HT1080 (cell line): ENCODE measurements at places on chromosomes 1 and 21.
A peak's percentile ranks its signal among the peaks of the same experiment; 100 is the strongest.

DNA sequence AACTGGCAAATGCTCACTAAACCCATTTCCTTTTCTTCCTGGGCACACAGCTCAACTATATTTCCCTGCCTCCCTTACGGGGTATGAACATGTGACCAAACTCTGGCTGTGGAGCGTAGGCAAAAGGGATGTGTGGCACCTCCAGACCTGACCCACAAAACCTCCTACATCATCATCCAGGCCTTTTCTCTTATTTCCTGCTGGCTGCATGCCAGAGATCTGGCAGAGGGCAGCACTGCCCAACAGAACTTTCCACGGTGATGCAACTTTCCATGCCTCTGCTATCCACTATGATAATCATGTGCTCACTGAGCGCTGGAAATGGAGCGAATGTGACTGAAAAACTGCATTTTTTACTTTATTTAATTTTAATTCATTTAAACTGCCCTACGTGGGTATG is 99.6 kb upstream of the CACNA1E start:
- DNase-seq: peak; percentile 23

DNA sequence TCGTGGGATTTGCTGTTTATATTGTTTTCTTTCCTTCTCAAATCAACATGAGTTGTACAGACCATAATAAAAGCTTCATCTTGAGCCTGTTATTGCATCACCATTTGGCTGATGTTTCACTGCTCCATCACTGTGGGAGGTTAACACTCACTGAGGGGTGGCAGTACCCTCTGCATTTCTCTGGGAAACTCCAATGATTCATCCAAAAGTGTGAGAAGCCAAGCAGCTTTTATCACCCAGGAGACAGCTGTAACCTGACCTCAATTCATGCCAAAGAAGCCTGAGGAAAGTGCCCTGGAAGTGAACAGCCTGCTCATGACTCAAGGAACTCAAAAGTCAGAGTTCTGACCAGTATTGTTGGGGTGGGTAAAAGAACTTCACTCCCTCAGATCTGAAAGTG is 84.1 kb downstream of the GPR88 start:
- peak; percentile 99 for DNase-seq

DNA sequence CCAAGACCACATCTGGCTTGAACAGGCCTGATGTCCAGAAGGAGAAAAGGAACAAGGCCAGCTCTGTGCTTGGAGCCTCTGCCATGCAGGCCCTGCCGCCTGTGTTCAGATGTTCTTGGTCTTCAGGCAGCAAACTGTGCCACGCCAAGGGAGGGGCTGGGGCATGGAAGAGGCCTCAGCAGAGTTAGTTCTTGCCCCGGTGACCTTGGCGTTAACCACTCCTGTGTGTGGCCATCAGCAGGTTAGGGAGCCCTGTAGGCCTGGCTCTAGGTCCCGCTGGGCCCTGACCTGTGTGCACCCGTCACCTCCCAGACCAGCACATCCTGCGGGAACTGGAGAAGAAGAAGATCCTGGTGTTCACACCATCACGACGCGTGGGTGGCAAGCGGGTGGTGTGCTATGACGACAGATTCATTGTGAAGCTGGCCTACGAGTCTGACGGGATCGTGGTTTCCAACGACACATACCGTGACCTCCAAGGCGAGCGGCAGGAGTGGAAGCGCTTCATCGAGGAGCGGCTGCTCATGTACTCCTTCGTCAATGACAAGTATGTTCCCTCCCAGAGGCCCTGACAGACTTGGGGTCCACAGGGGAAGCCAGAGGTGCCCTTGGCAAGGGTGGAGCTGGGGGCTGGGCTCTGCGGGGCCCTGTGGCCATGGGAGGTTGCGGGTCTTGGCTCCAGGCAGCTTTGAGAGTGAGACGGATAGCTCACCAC is 7.1 kb downstream of the ZC3H12A start:
- no peak for DNase-seq

DNA sequence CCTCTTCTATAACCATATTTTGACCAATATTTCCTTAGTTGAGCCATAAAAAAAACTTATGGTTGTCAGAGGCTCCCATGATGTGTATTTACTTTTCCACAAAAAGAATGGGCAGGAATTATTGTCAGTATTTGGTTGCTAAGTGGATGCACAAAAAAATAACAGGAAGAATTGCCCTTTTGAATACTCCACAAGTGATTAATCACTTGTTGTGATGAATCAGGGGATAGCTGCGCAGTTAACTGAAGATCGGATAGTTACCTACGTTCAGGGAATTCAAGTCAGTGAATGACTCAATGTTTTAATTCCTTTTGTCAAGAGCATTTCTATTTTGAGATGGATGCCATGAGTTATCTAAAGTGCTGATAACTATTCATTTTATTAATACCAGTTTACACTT is 785.2 kb upstream of the B3GALT2 start:
- peak; percentile 91 for DNase-seq

GRCh38 chr1:64309431-64309831 is 106.0 kb downstream of the UBE2U start:
- DNase-seq: no peak

DNA sequence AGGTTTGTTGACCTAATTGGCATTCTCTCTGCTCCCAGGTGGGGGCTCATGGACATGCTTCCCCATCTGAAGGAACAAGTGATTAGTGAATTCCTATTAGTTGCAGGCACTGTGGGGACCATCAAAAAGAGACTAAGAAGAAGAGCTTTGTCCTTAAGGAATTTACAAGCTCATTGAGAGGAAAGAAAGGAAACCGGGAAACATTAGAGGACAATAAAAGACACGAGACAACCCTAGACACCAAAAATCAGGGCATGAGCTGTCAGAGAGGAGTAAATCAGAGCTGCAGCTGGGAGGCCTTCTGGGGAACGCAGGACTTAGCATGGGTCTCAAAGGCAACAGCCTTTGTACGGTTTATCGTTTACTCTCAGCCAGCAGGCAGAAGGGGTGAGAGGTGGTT is 45.1 kb downstream of the BACE2 start:
- no peak for DNase-seq

DNA sequence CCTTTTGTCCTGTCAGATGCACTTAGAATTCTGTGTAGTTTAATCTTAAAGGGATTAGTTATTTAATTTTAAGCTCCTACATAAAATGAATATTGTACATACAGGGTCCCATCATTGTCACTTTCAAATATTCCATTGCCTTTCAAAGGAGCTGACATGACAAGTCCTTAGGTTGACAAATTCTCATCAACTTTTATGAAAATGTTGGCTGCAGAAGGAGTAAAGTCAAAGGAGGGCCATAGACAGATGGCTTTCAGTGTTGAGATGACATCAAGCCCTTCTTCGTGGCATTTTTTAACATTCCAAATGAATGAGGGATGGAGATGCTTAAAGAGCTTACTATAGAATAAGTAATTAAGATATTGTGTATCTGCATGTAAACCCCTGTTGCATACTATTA is 15.4 kb downstream of the NFIA start:
- no peak for DNase-seq

DNA sequence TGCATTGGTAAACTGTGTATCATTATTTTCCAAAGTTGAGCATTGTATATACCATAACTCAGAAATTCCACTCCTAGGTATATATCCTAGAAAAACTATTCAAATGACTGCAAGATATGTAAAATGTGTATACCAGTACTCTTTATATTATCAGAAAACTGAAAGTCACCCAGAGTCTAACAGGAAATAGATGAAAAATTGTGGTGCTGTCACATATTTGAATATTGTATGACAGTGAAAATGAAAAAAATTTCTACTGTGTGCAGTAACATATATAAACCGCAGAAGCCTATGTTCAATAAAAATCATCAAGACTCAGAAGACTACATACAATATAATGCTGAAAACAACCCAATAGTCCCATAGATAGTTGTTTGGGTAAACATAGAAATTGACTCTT is 74.4 kb upstream of the LYPLAL1 start:
- DNase-seq: no peak

DNA sequence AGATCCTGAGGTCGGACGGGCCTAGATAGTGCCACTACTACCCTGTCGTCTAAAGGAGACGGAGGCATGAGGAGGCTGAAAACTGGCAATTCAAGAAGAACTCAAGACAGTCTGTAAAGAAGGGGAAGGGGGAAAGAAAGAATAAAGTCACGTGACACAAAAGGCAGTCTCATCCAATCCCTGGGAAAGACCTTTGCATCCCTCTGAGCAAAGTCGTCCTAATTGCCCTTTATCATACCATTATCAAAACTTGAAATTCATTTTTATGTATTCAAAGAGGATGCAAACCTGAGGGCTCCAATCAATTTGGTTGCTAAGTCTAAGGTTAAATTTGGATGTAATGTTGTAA is 2.2 kb downstream of the DUSP10 start:
- no peak for DNase-seq

DNA sequence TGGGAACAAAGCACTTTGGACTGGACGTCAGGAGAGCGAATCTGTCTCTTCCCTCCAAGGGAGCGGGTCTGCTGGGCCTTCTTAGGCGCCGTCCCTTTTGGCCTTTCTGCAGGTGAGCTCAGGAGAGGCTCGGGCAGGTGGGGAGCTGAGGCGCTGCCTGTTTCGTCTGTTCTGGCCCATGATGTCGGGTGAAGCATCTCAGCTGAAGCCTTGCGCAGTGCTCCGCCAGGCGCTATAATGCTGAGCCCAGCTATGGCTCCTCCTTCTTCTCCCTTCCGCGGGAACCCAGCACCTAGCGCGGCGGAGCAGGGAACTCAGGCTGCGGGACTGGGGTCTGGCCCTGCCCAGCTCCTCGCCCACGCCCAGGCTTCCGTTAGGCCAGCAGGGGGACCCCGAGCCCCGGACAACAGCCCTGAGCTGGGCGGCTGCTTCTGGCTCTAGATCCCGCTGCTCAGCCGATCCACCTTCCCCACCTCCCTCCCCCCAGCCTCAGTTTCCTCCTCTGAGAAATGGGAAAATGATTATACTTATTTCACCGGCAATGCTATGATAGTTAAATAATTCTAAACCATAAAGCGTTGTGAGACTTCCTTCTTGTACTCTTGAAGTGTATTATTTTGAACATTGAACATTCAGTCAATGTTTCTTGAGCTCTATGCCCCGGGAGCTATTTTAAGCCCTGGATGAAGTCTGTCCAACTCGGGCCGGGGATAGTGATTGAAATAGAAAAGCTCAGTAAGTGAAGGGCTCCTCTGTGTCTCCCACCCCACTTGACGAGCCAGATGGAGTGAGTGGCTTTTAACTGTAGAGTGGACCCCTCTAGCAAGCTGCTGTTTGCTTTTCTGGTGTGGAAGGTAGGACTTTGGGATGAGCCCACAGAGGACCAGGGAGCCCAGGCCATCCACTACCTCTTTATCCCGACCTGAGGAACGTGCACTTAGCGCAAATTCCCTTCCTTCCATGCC is 9.6 kb upstream of the ADORA1 start:
- DNase-seq: peak; percentile 64

GRCh38 chr1:93839753-93840152 is 39.3 kb downstream of the DNTTIP2 start:
- DNase-seq: peak; percentile 29

DNA sequence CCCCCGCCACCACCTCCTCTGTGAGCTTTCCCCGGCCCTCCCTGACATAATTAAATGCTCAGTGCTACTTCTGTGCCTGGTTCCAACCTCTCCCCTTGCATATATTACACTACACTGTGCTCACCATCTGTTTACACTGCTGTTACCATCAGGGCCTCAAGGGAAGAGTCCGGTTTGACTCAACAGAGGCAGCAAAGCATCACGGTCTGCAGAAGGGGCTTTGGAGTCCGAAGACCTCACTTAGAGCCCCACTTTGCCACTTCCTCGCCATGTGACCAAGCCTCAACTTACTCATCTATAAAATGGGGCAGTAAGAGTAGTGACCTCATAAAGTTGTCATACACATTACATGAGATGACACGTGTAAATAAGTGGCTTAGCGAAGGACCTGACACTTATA is 27.4 kb downstream of the KCNN3 start:
- DNase-seq: no peak

- no peak for DNase-seq
These were observed 795 bp downstream of the NGF start for GRCh38 chr1:115337276-115337632.

GRCh38 chr1:169872906-169873305 is 20.8 kb downstream of the SCYL3 start:
- DNase-seq: no peak

- no peak for DNase-seq
These were observed 1512.2 kb downstream of the KCNT2 start for GRCh38 chr1:195096051-195096521.

DNA sequence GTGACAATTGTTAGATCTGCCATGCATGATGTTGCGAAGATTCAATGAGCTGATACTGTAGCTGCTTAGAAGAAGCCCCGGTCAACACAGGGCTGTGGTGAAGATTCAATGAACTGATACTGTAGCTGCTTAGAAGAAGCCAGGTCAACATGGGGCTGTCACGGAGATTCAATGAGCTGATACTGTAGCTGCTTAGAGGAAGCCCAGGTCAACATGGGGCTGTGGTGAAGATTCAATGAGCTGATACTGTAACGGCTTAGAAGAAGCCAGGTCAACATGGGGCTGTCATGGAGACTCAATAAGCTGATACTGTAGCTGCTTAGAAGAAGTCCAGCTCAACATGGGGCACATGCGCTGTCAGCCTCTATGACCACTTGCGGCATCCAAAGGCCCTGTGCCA is 18.8 kb upstream of the BACE2 start:
- no peak for DNase-seq

GRCh38 chr1:164764333-164764732 is 205.3 kb downstream of the PBX1 start:
- DNase-seq: no peak

DNA sequence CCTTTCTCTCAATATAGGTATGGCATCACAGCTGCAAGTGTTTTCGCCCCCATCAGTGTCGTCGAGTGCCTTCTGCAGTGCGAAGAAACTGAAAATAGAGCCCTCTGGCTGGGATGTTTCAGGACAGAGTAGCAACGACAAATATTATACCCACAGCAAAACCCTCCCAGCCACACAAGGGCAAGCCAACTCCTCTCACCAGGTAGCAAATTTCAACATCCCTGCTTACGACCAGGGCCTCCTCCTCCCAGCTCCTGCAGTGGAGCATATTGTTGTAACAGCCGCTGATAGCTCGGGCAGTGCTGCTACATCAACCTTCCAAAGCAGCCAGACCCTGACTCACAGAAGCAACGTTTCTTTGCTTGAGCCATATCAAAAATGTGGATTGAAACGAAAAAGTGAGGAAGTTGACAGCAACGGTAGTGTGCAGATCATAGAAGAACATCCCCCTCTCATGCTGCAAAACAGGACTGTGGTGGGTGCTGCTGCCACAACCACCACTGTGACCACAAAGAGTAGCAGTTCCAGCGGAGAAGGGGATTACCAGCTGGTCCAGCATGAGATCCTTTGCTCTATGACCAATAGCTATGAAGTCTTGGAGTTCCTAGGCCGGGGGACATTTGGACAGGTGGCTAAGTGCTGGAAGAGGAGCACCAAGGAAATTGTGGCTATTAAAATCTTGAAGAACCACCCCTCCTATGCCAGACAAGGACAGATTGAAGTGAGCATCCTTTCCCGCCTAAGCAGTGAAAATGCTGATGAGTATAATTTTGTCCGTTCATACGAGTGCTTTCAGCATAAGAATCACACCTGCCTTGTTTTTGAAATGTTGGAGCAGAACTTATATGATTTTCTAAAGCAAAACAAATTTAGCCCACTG is 11.5 kb downstream of the HIPK1 start:
- no peak for DNase-seq
